CD4-positive, alpha-beta T cell treated with Interleukin-4 for 4 hours (primary cell): ENCODE measurements at places on chromosomes 6 and 20.

GRCh38 chr20:63212792-63213191 is 3.1 kb downstream of the YTHDF1 start:
- DNase-seq: no peak

GRCh38 chr6:113818578-113818977 is 38.6 kb upstream of the MARCKS start:
- no peak for DNase-seq

- no peak for DNase-seq
Measured at GRCh38 chr6:41366150-41366549, 30.7 kb downstream of the NCR2 start.

DNA sequence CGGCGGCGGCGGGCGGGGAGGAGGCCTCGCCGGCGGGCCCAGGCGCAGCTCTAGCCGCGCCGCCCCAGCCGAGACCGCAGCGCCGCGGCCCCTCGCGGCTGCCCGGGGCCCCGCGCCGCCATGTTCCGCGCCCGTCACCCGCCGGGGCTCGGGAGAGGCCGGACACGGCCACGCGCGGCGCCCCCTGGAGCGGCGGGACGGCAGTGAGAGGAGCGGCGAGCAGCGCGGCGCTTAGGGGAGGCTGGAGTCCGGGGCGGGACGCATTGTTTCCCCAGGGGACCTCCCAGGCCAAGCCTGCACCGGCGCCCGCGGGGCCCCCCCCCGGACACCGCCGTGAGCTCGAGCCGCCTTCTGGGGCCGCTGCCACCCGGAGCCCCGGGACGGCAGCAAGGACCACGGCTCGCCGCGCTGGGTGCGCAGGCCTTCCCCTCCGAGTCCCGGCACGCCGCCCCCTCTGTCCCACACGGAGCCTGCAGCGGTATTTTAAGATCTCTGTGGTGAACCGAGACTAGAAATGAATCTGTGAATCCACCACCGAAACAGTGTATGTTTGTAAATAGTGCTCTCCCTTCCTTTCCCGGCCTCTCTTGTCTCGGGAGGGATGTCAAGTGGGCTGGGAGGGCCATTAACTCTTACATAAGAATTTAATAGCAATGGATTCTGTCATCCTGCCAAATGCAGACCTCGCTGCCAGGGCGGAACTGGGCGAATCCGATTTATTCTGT is 424 bp upstream of the KIF13A start:
- no peak for DNase-seq

GRCh38 chr6:51218181-51218580 is 399.5 kb downstream of the TFAP2B start:
- DNase-seq: no peak

GRCh38 chr6:132673376-132674094 is 14.6 kb upstream of the TAAR1 start:
- DNase-seq: peak; percentile 6

DNA sequence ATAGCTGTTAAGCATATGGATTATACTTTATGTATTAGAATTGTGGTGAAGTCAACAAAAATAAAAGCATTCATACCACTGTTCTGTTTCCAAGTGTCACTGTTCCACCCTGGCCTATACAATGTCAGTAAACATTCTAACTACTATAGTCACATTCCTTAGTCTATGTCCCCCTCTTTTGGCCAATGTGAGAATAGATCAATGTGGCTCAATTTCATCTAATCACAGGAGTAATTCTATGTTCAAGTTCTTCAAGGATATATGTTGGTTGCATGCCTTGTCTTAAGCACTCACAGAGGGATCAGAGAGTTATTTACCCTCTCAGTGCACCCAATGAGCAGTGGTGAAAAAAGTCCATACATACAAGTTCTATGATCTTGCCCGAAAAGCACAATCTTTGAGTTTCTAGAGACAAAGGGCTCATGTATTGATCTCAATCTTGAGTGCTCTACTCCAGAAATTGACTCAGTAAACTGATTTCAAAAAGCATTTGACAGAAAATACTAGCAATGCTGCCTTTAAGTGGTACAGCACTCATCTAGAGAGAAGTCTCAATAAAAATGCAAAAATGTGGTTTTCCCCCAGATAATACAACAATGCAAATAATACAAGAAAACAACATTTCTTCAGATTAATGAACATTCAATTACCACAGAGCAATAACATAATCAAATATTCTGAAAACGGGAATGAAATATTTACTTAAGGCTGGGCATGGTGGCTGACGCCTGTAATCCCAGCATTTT is 16.5 kb downstream of the SMLR1 start:
- DNase-seq: peak; percentile 65

GRCh38 chr6:36928547-36928918 is 26.0 kb upstream of the PI16 start:
- no peak for DNase-seq
